ENCODE measurements at places on chromosomes 6 and 20.

DNA sequence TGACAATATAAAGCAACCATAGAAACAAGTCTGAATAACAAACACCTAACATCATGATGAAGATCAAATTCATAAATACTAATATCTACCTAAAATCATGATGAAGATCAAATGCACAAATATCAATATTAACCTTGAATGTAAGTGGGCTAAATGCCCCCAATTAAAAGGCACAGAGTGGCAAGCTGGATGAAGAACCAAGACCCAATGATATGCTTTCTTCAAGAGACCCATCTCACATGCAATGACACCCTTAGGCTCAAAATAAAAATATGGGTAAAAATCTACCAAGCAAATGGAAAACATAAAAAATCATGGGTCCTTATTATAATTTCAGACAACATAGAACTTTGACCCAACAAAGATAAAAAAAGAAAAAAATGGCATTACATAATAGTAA is 578.5 kb upstream of the PTCHD4 start:
- no peak for DNase-seq

GRCh38 chr6:7976485-7977056 is 66.0 kb upstream of the TXNDC5 start:
- no peak for DNase-seq

DNA sequence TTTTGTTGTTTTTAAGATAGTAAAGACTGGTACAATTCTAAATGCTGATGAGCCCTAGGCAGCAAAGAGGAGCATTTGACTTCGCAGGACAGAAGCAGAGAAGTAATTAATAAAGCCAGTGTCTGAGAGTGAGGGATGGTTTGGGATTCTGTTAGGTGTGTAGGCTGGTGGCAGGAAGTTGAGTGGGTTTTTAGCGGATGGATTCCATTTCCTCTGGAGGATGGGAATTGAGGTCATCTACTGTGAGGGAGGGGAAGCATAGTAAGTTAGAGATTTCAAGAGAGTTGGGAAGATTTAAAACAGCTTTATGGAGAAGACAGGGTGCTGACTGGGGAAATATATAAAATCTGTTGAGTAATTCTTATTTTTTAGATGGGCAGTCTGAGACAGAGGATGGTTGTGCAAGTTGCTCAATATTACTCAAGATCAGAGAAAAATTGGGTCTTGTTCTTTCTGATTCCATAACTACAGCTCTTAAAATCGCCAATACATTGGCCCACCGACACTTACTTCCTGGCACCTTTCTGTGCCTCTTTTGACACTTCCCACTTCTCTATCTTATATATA is 48.8 kb downstream of the PRL start:
- no peak for DNase-seq

DNA sequence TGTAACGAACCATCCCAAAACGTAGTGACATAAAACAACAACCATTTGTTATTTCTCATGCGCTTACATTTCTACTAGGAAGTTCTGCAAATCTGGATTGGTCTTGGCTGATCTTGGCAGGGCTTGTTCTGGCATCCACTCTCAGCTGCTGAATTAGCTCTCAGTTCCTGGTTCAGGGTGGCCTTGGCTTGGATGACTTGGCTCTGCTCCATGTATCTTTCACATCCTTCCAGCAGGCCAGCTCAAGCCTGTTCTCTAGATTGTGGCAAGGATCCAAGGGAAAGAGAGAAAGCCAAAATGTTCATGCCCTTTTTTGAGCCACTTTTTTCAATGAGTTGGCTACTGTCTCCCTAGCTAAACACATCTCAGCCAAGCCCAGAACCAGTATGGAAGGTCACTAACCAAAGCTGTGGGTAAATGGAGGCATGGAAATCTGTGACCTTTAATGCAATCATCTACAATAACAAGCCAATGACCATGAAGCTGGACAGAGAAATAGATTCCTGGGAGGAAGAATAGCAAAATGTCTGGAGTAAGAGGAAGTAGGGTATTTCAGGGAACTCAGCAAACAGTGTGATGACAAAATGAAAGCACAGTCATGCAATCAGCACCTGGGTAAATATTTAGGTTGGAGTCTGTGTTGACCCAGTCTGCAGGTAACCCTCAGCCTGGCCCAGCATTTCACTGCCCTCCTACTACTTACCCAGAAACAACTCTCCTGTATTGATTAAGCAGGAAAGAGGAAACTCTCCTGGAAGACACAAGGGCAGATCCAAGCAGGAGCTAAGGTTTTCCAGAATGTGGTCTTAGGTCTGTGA is 32.7 kb upstream of the SNAP25 start:
- no peak for DNase-seq

- no peak for DNase-seq
Measured at GRCh38 chr6:33742837-33743236, 3.9 kb downstream of the IP6K3 start.

- no peak for DNase-seq
Measured at GRCh38 chr6:16274483-16274882, 36.1 kb downstream of the GMPR start.

DNA sequence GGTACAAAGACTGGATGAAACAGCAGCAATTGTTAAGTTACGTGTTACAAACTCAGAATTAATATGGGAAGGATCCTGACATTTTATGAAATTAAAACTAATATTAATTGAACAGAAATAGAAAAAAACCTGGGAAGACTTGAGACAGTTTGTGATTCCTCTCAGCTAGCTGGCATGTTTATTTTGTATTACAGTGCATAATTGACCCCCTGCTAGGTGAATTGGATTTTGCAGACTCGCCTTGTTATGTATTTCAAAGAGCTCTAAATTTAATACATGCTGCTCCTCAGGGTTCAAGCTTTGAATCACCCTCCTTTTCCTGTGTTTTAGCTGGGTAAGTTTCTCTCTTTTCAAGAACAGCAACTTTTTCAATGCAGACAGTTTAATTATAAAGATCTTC is 339.4 kb downstream of the PLCB1 start:
- DNase-seq = no peak

GRCh38 chr20:371755-372542 is 8.6 kb upstream of the TRIB3 start:
- peak; percentile 99 for DNase-seq

DNA sequence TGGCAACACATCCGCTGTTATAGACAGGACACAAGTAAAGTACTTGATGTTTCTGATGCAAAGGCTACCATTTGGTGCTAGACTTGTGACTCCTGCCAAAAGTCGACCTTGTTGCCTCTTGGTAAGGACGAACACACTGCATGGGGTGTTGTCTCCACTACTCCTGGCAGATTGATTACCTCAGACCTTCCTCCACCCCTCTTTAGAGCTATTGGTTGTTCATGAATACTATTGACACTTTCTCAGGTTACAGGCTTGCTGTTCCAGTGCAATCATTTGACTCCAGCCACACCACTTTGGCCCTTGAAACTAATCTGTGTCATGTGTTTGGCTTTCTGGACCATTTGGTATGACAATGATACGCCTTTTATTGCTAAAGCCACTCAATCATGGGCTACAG is 62.3 kb downstream of the TRMT11 start:
- DNase-seq = no peak

DNA sequence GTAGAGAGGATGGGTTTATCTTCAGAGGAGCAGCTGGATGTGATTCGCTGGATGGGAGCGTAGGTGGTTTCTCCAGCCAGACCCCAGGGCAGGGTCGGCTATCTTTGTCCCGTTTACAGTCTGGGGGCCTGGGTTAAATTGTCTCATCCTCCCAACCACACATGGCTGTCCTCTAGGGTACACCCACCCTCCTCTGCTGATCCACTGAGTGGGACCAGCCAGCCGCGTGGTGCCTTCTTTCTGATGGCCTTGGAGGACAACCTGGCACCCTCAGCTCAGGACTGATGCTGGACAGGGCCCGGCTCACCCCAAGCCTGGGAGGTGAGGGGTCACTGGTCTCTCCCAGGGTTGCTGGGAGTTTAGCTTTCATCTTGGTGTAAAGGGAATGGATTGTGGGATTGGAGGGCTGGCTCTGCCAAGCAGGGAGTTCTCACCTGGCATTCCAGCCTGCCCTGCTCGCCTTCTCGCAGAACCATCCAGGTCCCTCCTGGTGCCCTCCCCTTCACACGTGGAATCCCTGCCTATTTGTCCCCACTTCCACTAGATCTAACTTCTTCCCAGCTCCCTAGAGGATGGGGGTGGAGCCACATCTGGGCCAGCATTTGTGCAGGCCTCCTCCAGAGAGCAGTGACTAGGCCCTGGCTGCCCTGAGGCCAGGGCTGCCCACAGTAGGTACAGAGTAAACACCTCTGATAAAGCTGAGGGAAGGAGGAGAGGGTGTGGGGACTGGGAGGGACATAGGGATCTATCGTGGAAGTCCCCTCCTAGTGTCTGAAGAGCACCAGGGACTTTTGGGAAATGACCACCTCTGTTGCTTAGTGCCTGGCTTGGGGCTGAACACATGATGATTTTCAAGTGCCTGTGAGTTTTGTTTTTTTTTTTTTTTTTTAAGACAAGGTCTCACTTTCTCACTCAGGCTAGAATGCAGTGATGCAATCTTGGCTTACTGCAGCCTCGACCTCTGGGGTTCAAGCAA is 1.6 kb downstream of the ITPR3 start:
- no peak for DNase-seq

- DNase-seq = no peak
Measured at GRCh38 chr6:6317825-6318733, 2.4 kb downstream of the F13A1 start.

- DNase-seq = no peak
Measured at GRCh38 chr6:90859056-90859455, 272.2 kb upstream of the MAP3K7 start.

- DNase-seq = no peak
Measured at GRCh38 chr6:40336940-40337760, 250.0 kb downstream of the LRFN2 start.

- DNase-seq = no peak
Measured at GRCh38 chr20:21812379-21812778, 106.9 kb downstream of the PAX1 start.

- no peak for DNase-seq
Measured at GRCh38 chr6:36492621-36493020, 49.8 kb downstream of the KCTD20 start.

GRCh38 chr6:652865-653264 is 4.0 kb downstream of the HUS1B start:
- peak; percentile 35 for DNase-seq

- DNase-seq = no peak
Measured at GRCh38 chr6:151627689-151628444, 134.1 kb downstream of the CCDC170 start.

DNA sequence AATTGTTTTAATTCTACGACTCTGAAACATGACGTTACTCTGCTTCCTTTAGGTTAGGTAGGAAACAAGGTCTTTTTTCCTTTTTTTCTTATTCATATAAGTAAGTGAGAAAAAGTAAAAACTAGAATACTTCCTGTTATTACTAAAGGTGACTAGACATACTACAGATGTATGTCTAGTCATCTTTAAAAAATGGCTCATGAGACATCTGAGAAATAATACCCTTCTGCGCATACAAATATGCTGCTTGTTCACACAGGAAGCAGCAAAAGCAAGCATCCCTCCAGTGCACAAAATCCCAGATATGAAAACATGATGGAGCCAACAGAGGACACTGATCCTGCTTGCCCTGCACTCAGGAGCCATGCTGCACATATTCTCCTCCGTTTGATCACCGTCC is 699.1 kb downstream of the EPM2A start:
- DNase-seq = no peak

DNA sequence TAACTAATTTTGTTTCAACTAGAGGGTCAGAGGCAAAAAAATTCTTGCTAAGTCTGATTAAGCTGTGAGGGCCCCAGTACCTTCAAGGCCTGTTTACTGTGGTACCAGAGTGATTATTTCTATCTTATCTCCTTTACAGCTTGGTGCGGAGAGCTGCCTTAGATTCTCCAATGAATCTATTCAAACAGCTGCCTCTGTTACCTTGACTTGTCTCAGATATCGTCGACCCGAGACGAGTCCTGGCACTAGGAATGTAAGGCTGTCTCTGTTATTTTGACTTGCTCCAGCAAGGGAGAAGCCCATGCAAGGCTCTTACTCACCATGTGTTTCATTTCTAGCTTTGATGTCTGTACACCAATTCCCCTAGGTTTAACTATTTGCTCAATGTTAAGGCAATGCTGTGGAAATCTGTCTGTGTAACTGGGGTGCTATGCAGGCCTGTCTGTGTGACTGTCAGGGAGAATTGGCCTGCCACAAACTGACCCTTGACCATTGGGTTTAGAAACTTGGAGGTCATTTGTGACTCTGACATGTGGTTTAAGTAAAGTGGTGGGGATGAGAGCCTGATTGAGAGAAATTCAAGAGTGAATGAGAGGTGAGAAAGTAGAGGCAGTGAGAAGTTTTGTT is 10.4 kb upstream of the FKBPL start:
- DNase-seq = no peak

GRCh38 chr20:45246109-45246508 is 8.3 kb downstream of the SLPI start:
- no peak for DNase-seq

DNA sequence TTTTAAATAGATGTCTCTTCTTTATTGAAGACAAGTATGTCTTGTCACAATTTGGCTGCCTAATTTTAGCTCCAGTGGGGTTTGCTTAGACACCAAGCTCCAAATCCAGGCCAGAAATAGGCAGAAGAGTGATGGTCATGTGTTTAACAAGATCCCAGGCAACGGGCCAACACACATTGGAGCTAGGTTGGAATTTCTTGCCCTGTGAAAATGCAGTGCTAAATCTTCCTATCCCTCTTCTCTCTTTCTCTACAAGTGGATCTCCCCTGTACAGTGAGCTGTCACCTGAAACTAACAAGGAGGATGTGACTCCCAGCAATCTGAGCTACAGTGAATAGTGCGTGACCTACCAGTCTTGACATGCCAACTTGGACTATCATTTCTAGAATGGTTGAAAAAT is 65.3 kb upstream of the VGLL2 start:
- no peak for DNase-seq

- peak; percentile 85 for DNase-seq
Measured at GRCh38 chr6:12911427-12911826, 194.9 kb downstream of the PHACTR1 start.

- DNase-seq = no peak
Measured at GRCh38 chr20:3550837-3551236, 80.0 kb downstream of the ATRN start.

- DNase-seq = no peak
Measured at GRCh38 chr6:29200767-29201662, 30.3 kb downstream of the OR2J2 start.

- peak; percentile 100 for DNase-seq
Measured at GRCh38 chr6:158868890-158869825, 50.0 kb upstream of the EZR start.

- DNase-seq = peak; percentile 36
Measured at GRCh38 chr6:146339716-146340115, 203.9 kb upstream of the RAB32 start.

DNA sequence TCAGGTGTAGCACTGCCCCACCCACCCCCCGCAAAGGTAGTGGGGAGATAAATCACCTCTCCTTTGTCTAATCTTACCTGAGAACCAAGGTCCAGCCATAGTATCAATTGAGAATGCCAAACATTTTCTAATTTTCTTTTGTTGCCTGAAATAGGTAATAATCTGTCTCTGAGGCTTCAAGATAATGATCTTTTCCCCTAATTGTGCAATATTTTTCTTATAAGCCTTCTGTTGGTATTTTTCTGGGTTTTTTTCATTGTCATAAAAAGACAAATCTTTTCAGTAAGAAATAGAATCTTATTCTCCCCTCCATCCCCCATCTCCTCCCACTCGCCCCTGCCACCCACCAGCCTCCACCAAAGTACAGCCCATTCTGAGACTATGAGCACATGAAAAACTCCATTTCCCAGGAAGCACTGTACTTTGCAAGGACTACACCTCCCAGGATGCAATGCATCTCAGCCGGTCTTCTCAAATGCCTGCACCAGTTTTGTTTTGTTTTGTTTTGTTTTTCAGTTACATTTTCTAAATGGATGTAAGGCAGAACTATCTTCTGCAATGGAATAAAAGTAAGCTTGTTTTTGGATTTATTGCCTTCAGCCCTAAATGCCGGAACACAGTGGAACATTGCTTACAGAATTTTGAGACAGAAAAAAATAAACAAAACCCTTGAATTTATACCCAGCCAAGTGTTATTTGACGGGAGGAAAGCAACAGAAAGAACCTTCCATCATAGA is 268.0 kb downstream of the TFAP2A start:
- peak; percentile 78 for DNase-seq

Measured in OCI-M1 (cell line).